Activated CD8-positive, alpha-beta T cell treated with anti-CD3 and anti-CD28 coated beads for 36 hours (primary cell): ENCODE measurements at places on chromosomes 1 and 21.
A peak's percentile ranks its signal among the peaks of the same experiment; 100 is the strongest.

DNA sequence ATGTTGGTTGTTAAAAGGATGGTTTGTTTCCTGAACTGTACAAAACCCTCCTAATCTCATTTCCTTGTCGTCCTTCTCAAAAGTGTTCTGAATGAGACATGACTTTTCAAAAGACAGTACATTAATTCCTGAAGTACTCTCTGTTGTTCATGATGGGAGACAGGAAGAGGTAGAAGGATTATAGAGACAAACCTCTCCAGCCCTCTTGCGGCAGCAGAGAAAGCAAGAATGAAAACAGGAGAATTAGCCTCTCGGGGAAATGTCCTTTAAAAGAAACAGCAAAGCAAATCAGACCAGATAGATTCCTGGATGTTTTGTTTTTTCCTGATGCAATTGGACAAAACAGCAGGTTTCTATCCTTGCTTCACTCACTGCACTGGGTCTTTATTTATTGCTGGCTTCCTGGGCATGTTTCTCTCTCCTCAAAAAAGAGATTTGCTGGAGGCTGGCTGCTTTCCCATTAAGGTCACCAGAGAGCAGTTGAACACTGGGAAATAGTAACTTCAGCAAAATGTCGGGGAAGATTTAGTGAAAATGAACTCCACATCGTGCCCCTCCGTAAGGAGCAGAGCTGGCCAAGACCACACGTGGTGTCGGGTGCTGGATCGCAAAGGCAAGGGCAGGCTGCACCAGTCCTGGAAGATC, 145.8 kb upstream of the SYT6 start:
- DNase-seq: no peak

DNA sequence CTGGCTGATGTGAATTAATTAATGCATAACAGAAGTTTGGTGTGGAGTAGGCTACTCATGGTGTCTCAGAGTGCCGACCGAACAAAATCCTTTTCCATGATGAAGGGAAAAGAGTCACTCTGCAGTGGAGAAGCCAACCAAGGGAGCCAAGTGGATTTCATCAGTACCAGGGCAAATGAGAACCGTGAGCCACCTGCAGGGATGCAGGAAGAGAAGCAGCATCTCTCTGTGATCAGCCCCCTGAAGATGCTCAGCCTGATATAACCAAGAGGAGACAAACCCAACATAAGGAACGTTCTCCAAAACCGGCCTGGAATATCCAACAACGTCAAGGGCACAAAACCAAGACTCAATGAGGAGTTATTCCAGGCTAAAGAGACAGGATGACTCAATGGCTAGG, 13.4 kb upstream of the LAPTM5 start:
- DNase-seq: no peak

GRCh38 chr1:160168016-160168415, 16.6 kb downstream of the ATP1A4 start:
- no peak for DNase-seq

- DNase-seq: no peak
These were observed 22.8 kb downstream of the ATP5PO start for GRCh38 chr21:33892853-33893252.

DNA sequence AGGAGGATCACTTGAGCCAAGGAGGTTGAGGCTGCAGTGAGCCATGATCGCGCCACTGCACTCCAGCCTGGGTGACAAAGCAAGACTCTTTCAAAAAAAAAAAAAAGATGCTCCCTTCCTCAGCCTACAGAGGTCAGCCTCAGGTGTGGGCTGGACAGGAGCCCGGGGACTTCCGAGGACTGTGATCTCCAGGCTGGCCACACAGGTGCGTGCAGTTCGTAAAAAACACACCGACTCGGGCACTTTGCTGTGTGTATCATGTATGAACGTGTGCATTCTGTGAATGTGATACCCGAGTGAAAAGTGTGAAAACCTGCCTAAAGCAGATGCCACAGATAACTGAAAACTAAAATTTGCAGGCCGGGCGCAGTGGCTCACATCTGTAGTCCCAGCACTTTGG, 8.4 kb upstream of the CCDC27 start:
- DNase-seq: no peak

DNA sequence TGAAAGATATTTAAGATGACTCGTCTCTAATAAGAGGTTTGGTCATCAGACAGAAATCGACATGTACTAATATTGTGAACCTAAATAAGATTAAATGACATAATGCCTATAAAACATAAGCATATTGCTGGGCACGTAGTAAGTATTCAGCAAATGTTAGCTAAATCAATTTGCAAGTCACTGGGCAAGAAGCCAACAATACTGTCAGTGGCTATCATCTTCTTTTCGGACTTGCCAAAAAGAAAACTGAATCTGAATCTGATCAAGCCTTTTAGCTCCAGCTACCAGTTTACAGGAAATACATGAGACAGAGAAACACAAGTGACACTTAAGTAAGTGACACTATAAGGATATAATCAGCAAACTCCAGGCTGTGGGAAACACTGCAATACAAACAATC, 46.0 kb downstream of the RPL5 start:
- no peak for DNase-seq

GRCh38 chr1:162087111-162087510, 17.6 kb downstream of the NOS1AP start:
- DNase-seq: no peak

DNA sequence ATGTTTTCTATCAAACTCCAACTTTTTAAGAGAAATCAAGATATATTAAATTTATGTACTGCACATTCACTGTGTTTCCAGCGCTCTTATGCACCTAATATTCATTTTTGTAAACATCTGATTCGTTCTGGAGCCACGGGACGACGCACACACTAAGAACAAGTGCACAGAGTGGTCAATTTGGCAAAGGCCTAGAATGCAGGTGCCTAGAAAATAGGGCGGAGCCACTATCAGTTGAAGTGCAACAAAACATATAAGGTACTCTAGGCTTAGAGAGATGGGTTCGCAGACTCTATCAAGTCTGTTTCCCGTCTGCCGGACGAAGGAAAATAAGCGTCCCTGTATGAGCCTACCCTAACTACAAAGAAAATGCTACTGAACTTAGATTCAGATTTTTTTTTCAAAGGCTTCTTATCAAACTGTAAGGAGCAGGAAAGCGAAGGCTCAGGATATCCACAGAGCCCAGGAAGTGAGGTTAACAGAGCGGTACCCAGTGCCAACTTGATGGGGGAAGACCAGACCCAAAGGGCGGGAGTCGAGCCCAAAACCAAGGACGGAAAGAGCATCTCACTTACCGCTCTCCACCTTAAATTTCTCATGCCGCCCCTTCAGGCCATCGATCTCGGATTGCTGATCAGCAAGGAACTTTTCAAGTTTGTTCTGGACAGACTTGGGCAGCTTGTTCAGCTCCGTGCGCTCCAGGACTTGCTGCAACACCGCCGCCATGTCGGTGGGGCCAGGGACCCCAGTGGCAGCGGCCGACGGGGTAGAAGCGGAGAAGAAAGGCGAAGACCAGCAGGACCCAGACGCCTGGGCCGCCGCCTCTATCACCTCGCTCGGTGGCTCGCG, 526 bp downstream of the TPR start:
- DNase-seq: peak; percentile 65

- no peak for DNase-seq
These were observed 92.6 kb downstream of the ADARB1 start for GRCh38 chr21:45166931-45167330.

- no peak for DNase-seq
These were observed 72.1 kb downstream of the SYT2 start for GRCh38 chr1:202638019-202638700.

DNA sequence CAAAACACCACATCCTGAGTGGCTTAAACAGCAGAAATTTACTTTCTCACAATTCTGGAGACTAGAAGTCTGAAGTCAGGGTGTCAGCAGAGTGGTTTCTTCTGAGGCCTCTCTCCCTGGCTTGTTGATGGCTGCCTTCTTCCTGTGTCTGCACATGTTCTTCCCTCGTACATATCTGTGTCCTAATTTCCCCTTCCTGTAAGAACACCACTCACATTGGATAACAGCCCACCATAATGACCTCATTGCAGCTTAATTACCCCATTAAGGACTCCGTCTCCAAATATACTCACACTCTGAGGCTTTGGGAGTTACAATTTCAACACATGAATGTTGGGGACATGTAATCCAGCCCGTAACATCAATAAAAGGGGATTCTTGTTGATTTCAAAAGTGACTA, 23.4 kb downstream of the C8A start:
- DNase-seq: no peak

GRCh38 chr21:43924421-43925095, 59.5 kb downstream of the AGPAT3 start:
- DNase-seq: no peak

- DNase-seq: no peak
These were observed 109.5 kb upstream of the GRIK3 start for GRCh38 chr1:37143800-37144199.

DNA sequence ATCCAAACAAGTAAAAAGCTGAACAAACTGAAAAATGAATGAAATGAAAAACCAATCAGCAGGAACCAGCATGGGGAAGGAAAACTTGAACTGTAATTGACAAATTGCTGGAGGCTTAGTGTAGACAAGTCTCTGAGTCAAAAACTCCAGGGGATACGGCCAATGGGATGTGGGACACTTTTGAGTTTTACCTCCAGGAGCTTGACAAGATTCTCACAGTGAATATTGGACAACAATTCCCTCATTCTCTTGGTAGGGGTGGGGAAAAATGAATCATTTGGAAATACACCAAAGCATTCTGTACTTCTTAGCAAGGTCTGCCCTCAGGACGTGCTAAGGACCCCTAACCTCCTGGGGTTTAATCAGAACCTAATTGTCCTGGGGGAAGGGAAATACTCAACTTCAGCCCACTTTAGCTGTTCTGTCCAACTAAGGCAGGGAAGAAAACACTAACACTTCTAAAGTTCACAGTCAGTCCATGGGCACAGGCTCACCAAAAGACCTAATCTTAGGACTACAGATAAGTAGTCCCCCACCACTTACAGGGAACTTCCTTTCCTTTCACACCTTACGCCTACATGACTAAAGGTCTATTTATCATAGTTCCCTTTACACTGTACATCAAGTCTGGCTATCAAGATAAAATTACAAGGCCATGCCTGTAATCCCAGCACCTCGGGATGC, 60.7 kb upstream of the CDC42BPA start:
- no peak for DNase-seq

DNA sequence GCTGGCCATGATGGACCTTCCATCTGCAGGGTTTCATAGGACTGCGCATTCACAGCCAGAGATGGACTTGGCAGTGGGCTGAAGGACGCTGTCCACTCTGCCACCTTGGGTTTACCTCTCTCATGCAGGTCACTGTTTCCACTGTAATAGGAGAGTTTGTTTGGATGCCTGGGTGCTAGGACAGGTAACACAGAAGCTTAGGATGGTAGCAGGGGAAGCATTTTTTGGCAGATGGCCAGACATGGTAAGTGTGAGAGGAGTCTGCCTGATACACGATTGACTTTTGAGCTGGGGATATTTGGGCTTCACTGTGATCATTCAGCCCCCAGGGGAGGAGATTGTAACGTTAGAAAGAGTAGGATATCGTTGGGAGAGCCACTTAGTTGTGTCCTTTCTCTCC, 11.8 kb downstream of the PSEN2 start:
- peak; percentile 27 for DNase-seq

DNA sequence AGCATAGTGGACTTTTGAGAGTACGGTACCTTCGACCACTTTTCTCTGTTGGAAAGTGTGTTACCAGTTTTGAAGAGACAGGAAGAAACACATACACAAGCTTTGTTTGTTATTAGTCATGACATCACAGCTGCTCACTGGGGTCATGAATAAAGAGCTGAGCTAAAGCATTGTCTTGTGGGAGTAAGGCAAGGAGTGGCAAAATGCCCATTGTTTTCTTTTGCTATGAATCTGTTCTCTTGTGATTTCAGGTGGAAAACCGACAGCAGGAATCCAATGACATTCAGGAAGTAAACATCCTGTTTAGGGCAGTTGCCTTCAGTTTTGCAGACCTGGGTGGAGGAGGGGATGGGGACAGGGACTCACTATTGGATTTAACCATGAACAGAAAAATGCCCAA, 66.2 kb downstream of the RGL1 start:
- DNase-seq: no peak

GRCh38 chr1:33459691-33460090, 12.8 kb upstream of the ZSCAN20 start:
- no peak for DNase-seq

DNA sequence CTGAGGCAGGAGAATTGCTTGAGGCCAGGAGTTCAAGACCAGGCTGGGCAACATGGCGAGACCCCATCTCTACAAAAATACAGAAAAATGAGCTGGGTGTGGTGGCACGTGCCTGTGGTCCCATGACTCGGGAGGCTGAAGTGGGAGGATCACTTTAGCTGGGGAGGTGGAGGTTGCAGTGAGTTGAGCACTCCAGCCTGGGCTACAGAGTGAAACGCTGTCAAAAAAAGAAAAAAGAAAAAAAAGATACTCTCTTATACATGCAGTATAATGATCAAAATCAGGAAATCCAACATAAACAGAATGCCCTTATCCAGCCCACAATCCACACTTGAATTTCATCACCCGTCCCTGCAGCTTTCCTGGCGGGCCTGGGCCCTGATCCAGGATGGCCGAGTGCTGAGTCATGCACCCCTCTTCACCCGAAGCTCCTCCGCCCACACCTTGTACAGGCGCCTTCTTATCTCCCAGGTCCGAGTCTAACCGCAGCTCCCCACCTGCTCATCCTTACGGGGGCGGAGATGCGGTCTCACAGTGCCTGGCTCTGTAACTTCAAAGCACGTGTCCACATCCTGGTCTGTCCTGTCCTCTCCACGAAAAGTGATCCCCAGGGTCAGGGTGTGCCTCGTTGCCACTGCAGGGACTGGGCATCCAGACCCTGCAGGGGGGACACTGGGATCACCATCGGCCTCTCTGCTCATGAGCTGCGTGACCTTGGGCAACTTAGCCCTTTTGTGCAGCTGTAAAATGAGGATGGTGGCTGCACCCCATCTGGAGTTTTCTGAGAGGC, 120.2 kb upstream of the SLC45A1 start:
- peak; percentile 23 for DNase-seq

GRCh38 chr1:23483321-23484252, at the start of gene ASAP3:
Gene ASAP3 (minus strand): TSS chr1:23484179. CDS start chr1:23484133, 46 bp downstream.
- DNase-seq: peak; percentile 21

- peak; percentile 6 for DNase-seq
These were observed 31.6 kb downstream of the LRP8 start for GRCh38 chr1:53296117-53296749.

DNA sequence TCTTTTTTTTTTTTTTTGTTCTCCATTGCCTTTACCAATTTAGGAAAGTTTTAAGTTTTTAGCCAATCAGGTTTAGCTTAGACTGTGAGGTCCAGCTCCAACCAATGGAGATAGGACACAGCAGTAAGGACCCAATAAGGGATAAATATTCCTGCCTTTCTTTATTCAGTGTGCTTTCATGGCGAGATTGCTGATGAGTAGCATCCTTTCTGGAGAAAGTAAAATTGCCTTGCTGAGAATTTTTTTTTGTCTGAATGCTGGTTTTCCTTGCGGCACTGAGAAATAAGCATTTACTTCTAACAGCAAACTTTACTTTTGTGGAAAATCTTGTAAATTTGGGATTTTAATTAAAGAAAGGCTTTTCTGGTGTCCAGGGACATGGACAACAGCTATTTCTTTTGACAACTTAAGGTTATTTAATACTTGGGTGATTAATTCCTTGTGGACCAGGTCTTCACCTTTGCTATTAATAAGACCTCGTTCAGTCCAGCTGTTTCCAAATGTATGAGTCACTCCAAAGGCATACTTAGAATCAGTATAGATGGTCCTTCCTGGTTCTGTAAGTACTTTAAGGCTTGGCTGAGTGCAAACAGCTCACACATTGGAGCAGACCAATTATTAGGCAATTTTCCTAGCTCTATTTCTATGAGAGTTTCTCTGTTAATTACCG, 54.1 kb downstream of the SERINC2 start:
- DNase-seq: no peak
